ENCODE measurements at places on chromosomes 5 and 9. TPM values are rescaled to one million over a fixed set of nuclear protein-coding genes. Genes with fewer than 3 reads are reported as not detected.

DNA sequence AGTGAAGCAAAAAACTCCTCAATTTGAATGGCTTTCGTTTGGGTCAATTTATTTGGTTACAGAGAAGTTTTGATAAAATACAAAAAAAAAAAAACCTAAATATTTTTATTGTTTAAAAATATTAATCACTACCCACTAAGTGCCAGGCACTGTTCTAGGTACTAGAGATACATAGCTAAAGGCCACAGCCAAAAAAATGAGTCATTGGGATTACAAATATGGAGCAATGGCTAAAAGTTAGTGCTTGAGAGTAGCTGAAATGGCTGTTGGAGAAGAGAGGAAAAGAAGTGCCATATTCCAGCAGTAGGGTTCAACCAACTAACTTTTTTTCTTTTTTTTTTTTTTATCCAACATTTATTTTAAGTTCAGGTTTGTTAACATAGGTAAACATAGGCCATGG, 130.1 kb upstream of the PTGER4 start:
- DNase-seq, result no peak

The THBS4 gene
- total RNA-seq, result 1.1 TPM

The FAM221B gene
- not detected for total RNA-seq

The QRFP gene
- not detected for total RNA-seq

DNA sequence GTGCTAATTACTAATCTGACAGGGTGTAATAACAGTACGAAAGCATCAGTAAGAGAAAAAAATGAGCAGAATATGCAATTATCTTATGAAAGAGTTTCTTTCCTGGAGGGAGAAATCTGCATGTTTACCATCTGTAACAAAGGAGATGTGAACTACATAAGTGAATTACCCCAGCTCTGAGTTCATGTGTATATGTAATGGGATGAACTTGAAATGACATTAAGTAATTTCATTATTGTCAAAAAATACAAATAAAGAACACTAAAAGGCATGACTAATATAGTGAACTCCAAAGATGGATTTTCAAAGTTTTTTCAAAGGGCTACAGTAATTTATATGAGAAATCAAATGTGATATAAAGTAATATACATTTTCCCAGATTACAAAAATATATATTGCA, 944.0 kb downstream of the MAT2B start:
- DNase-seq, result no peak
